ENCODE measurements at places on chromosomes 2 and 18.

DNA sequence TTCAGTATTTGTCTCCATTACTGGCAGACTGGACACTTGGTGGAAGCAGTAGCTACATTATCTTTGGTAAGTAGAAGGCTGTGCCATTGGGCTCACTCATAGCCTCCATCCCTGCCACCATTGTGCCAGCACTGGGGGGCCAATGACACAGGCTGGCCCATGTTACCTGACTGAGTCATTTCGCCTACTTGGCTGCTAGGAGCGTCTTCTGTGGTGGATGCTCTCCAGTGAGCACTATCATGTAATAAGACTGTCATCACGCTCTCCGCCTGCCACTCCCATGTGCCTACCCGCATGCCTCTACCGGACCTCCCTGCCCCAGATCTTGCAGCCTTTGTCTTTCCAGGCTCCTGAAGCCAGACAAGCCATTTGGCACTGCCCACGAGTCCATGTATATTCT is 56.2 kb downstream of the LONRF2 start:
- DNase-seq = no peak

- DNase-seq = no peak
These were observed 116.5 kb upstream of the SPATS2L start for GRCh38 chr2:200189964-200190363.

- DNase-seq = no peak
These were observed 7.9 kb downstream of the MAP2 start for GRCh38 chr2:209431701-209432100.

GRCh38 chr2:219041252-219041651 is at the start of gene CFAP65:
Gene CFAP65, minus strand, starts transcription at chr2:219041516. Its CDS starts 2,468 bp downstream, at chr2:219039048.
- DNase-seq = no peak
